GM12892 (cell line): ENCODE measurements at places on chromosomes 1 and 21.
A peak's percentile ranks its signal among the peaks of the same experiment; 100 is the strongest.

GRCh38 chr1:229893762-229894444 lies 173.1 kb upstream of the GALNT2 start:
- no peak for DNase-seq

DNA sequence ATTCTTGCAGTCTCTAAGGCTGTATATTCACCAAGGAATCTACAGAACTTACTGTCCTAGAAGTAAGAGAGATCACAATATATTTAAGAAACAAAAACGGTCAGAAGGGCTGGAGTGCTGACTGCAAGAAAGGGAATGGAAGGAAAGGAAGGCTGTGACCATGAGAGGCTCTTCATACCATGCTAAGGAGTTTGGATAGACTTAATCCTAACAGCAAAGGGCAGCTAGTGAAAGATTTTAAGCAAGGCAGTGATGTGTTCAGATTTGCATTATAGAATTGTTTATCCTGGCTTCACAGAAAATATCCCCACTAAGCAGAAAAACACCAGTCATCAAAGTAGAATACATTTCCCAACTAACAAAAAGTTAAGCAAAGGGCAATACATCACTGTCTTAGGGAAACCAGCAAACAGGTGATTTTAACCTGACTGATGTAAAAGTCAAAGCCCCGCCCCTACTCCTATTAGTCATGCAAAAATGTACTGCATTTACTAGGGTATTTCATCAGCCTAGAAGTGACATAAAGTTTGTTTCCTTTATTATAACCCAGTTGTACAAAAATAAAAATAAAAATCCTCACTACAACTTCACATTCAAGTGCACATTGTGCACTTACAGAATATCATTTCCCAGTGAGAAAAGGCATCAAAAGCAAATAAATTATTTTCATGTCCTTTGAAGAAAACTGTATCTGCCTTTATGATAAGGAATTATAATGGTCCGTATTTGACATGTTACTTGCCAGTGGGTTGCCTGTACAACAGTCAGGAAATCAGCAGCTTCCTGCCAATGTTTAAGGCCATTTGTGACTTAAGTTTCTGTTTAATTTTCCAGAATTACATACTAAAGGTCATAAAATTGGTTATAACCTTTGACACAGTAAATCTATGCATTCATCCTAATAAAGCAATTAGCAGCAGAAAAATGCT lies 17.2 kb downstream of the JAK1 start:
- DNase-seq = no peak

GRCh38 chr1:156755527-156755950 lies 4.1 kb upstream of the HDGF start:
- no peak for DNase-seq

- no peak for DNase-seq
Measured at GRCh38 chr1:194731025-194731424, 1544.6 kb upstream of the B3GALT2 start.

- DNase-seq = no peak
Measured at GRCh38 chr21:37149411-37149810, 76.4 kb downstream of the TTC3 start.

DNA sequence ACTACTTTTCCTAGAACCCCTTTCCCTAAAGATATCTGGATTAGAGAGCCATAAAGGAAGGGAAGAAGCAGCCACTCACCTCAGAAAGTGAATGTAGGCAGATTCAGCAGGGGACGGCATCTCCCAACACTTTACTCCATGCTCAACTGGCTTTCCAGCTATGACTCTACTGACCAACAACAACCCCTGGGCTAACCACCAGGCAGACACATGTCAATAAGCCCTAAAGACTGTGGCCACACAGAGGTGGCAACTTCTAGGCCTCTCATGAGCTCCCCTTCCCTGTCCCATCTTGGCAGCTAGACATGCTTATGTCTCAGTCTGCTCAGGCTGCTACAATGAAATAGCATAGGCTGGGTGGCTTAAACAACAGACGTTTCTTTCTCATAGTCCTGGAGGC lies 214.0 kb upstream of the ZP4 start:
- no peak for DNase-seq

GRCh38 chr1:48597663-48598062 lies 125.7 kb upstream of the SPATA6 start:
- no peak for DNase-seq

DNA sequence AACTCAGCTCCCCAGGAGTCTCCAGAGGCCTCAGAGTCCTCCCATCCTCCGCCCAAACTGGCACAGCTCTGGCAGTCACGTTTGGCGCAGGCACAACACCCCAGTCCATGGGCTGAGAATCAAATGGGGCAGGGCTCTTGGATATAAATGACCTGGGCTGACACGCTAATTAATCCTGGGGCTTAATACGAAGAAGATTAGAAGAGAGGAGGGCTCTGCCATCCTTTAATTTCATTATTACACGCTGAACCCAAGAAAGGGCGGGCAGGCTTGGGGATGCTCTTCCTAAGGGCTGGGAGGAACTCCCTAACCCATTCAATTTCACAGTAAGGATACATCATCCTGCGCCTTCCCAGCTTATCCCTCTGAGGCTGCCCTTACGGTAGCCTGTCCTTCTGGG lies 2.4 kb downstream of the GRIK3 start:
- no peak for DNase-seq

GRCh38 chr1:160005070-160005469 lies 26.7 kb downstream of the PIGM start:
- no peak for DNase-seq

- DNase-seq = no peak
Measured at GRCh38 chr1:226320930-226321329, 12.0 kb upstream of the LIN9 start.

DNA sequence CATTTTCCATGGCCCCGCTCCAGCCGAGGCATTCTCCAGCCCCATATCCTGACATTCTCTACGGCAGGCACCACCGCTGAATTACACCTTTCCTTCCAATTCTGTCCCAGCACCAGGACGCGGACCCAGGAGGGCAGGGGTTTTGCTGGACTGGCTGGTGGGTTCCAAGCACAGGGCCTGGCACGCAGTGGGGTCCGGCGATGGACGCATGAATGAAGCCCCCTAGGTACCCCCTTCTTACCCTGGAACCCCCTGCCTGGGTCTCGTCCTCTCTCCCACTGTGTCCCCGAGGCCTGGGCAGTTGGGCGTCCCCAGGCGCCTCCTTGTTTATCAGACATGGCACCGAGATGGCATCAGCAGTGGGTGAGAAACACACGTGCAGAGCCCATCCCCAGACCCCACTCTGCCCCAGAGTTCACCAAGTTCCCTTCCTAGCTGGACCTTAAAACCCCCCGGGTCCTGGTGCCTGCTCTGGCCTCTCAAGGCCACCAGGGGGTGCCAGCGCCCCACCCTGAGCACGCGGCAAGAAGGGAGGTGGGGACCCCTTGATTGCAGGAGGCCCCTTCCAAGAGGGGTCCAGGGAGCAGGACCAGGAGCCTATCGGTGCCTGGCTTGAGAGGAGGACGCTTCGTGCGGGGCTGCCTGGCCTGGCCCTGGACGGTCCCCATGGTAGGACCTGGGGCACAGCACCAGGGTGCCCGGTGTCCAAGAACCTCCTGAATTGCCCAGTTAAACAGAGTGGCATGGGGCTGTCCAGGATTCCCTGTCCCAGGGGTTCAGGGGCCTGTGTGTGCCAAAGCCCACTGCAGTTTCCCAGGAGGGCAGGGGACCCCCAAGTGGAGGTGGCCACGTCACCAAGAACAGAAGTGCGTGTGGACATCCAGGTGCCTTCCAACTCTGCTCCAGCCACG lies 46.1 kb downstream of the MEGF6 start:
- peak; percentile 90 for DNase-seq

- peak; percentile 15 for DNase-seq
Measured at GRCh38 chr1:150813028-150813707, 5.1 kb upstream of the CTSK start.

- no peak for DNase-seq
Measured at GRCh38 chr1:19043579-19044443, 87.3 kb upstream of the IFFO2 start.

DNA sequence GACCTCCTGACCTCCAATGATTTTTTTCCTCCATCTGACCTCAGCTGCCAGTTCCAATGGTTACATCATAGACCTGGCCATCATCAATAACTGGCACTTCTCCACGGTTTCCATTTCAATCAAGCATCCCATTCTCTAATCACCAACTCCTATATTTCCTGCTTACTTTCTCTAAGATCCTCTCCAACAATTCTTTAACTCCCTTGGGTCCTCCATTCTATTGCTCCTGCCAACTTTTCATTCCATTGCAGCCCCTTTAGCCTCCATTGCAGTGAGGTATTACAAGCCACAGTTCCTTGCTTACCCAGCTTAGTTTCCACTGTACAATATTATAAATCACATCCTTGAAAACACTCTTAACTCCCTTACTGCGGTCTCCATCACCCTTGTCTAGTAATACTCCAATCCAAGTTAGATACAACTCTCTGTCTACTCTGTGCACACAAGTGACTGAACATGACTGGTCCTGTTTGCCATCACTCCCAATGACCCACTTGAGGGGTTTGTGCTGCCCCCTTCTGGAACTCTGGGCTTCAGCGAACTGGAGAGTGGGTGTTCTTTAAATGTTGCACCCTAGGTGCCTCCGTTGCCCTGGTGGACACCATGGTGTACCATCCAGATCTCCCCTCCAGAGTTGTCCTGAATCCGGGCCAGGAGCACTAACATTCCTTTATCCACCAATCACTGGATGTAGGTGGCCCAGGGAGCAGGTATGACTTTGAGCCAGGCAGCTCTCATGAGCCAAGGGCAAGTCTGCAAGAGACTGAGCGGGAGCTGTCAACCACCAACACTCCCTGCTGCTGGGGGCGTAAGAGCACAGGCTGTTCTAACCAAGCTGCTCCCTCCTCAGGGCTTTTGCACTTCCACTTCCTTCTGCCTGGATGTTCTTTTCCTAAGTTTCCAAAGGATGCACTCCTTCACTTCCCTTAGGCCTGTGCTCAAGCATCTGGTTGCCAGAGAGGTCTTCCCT lies 3.7 kb upstream of the FNDC7 start:
- no peak for DNase-seq

GRCh38 chr21:14880922-14881321 lies 183.9 kb downstream of the NRIP1 start:
- DNase-seq = no peak

DNA sequence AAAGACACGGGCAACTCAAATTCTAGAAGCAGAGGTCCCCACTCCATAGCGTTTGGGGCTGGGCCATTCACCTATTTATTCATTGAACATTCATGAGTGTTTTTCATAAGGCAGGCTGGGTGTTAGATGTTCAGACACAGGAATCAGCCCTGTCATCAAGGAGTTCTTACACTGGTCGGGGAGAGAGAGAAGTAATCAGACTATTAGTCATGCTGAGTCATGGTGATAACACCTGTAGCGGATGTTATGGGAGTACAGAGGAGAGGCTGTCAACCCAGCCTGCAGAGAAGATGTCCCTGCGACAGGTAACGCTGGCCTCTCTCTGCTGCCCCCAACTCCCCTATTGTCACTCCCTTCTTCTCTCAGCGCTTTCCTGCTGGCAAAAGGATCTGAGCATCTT lies 17.2 kb downstream of the LY9 start:
- DNase-seq = no peak

DNA sequence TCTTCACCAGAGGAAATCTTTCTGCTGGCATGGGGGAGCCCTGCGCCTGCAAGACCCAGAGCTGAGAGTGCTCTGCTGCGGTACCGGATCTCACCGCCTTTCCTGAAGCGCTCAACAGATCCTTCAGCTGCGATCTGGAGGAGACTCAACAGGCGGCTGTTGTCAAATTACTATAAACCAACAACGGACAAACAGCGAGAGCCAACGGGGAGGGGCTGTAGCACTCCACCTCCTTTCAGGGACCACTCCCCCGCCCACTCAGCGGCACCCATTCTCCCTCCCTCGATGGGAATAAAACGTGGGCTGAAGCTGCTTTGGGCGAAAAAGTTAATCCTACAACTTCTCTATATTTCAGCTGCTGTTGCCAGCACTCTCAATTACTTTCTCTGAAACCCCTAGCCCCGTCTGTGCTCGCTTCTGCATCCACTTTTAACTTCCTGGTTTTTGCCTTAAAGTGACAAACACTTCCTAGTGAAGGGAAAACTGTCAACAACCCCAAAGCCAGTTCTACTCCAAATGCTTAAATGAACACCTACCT lies at the start of gene FMO5:
Gene FMO5 (minus strand): TSS at position 147 of the 538 bp plus-strand sequence. CDS start 310 bp downstream, outside the sequence.
- peak; percentile 42 for DNase-seq

GRCh38 chr21:46425571-46425970 lies 33.1 kb upstream of the DIP2A start:
- no peak for DNase-seq

DNA sequence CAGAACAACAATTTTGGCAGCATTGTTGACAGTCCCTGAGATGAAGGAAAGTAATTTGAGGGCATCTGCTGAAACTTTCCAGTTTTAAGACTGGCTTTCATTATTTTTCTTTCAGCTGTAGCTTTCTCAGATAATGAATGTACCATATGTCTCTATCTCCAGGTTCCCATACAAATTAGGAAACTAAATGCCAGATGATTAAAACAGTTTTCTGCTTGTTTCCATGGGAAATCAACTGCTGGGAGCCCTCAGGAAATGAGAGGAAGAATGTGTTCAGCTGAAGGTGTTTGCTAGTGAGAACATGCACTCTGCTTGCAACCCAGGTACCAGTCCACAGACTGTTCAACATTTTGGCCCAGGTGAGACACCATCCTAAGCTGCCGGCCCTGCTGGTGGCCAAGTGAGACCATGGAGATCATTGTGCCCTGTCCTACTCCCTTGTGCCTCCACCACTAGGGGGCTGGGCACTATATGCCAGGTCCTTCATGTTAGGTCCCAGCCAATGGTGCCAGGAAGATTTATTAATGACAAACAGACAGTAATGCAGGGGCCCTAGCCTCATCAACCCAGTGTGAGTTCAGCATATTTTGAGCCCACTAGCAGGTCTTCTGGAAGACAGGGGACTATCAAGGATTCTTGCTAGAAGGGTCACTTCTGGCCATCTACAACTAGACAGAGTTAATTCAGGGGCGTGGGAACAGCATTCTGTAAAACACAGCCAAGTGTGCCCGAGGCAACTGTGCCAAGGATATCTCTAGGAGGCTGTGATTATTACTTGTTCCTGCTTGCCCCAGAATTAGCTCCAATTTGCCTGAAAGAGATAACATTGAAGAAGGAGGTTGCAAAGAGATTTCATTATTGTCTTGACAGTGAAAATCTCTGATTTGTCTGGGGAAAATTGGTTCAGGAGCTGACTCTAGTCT lies 17.0 kb upstream of the LRRC8C start:
- no peak for DNase-seq

GRCh38 chr21:33327792-33328433 lies 3.1 kb downstream of the IFNAR1 start:
- DNase-seq = no peak

GRCh38 chr1:76426606-76427005 lies 352.1 kb downstream of the ST6GALNAC3 start:
- no peak for DNase-seq

GRCh38 chr1:25001125-25001915 lies 71.2 kb upstream of the RUNX3 start:
- no peak for DNase-seq

DNA sequence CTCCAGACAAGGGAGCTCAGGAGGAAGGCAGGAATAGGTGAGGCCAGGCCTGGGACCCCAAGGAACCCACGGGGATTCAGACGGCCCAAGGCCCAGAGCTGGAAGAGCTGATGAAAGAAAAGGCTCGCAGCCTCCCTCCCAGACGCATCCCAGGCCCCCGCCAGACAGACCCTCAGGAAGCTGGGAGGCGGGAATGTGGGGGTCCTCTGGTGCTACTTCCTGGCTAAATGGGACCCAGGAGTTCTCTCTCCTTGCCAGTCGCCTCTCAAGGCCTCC lies 430 bp downstream of the FBXO2 start:
- DNase-seq = no peak
